ENCODE measurements at places on chromosomes 3 and 15.

GRCh38 chr3:123373474-123373987, 75.4 kb downstream of the ADCY5 start:
- DNase-seq, result no peak

- no peak for DNase-seq
Measured at GRCh38 chr3:50271314-50271936, 2.5 kb downstream of the SEMA3B start.

- DNase-seq, result no peak
Measured at GRCh38 chr3:134879990-134880389, 84.9 kb downstream of the EPHB1 start.

GRCh38 chr15:80060356-80061006, 1.0 kb downstream of the ZFAND6 start:
- peak; percentile 37 for DNase-seq

DNA sequence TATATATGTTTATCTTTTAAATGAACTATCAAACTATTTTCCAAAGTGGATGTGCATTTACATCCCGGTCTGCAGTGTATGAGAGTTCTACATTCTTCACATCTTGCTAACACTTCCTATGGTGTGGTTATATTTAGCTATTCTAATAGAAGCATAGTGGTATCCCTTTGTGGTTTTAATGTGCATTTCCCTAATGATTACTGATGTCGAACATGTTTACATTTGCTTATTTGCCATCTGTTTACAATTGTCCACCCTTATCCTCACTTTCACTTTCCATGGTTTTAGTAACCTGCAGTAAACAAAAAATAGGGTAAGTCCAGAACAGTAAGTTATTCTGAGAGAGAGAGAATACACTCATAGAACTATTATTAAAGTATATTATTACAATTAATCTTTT, 360.5 kb upstream of the NAALADL2 start:
- DNase-seq, result no peak

- peak; percentile 75 for DNase-seq
Measured at GRCh38 chr3:112781599-112781998, 65.1 kb downstream of the CD200R1L start.

DNA sequence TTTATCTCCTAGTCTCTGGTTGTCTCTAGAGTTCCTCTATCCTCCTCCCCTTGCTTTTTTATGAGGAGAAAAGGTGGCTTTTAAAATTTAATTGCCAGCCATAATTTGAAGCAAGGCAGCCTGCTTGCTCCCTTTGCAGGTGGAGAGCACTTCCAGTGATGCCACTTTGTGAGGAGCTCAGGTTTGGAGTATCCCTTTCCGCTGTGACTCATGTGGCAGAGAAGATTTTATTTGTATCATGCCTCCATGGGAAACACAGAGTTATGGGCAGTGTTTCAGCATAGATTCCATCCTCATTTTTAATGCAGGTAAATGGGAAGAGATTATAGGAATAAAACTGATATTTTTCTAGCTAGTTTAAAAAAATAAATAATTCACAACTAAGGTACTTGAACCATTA, 7.0 kb downstream of the PPM1L start:
- DNase-seq, result no peak

- DNase-seq, result no peak
Measured at GRCh38 chr15:32794973-32795372, 77.2 kb downstream of the GREM1 start.

DNA sequence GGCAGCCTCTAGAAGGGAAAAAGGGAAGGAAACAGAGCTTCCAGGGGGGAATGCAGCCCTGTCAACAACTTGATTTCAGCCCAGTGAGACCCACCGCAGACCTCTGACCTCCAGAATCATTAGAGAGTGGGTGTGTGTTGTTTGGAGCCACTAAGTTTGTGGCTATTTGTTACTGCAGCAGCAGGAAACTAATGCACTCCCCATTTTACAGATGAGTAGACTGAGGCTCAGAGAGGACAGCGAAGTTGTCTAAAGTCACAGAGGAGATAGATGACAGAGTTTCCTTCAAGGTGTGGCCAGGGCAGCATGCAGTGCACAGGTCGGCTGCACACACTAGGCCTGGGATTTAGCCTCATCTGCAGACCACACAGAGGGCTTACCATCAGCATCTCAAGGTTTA, 81.8 kb upstream of the ALDH1L1 start:
- DNase-seq, result no peak

- DNase-seq, result no peak
Measured at GRCh38 chr3:183266454-183266853, 13.4 kb downstream of the B3GNT5 start.

DNA sequence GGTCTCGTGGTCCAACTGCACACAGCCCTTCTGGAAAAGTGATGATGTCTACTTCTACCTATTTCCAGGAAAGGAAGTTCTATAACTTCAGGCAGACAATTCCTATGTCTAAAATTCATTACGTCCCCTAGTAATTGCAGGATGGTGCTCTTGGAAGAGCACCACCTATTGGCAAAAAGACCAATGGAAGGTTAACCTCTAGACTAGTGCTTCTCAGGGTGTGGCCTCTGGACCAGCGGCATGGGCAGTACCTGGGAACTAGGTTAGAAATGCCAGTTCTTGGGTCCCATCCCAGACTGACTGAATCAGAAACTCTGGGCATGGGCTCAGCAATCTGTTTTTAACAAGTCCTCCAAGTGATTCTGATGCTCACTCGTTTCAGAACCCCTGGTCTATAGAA, 258.3 kb upstream of the ICE2 start:
- DNase-seq, result no peak

GRCh38 chr3:31124373-31124772, 229.9 kb upstream of the GADL1 start:
- no peak for DNase-seq

DNA sequence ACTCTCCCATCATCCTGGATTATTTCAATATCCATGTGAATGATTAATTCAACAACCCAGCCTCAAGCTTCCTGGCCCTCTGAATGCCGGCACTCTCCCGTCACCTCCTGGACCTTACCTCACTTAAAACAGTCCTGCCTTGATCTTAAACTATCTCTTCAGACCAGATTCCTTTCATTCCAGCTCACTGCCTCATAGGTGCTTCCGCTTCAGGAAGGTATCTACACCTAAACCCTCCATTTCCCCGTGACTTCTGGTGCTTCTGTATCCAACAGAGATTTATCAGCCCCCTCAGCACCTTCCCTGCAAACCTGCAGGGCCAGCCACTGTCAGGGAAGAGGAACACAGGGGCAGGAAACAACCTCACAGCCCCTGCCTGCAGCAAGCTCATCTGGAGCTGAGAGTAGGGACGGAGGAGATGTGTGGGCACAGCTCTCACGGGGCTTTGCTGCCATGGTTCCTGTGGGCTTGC, 98.9 kb upstream of the TJP1 start:
- peak; percentile 85 for DNase-seq

- DNase-seq, result no peak
Measured at GRCh38 chr15:53670701-53671100, 88.8 kb downstream of the WDR72 start.

- no peak for DNase-seq
Measured at GRCh38 chr3:169755488-169755887, 9.4 kb downstream of the TERC start.

- no peak for DNase-seq
Measured at GRCh38 chr15:31468911-31469785, 142.5 kb downstream of the KLF13 start.

GRCh38 chr3:58383476-58383875, 50.2 kb downstream of the PDHB start:
- no peak for DNase-seq

GRCh38 chr3:60160822-60161748, 1090.2 kb downstream of the FHIT start:
- DNase-seq, result no peak

DNA sequence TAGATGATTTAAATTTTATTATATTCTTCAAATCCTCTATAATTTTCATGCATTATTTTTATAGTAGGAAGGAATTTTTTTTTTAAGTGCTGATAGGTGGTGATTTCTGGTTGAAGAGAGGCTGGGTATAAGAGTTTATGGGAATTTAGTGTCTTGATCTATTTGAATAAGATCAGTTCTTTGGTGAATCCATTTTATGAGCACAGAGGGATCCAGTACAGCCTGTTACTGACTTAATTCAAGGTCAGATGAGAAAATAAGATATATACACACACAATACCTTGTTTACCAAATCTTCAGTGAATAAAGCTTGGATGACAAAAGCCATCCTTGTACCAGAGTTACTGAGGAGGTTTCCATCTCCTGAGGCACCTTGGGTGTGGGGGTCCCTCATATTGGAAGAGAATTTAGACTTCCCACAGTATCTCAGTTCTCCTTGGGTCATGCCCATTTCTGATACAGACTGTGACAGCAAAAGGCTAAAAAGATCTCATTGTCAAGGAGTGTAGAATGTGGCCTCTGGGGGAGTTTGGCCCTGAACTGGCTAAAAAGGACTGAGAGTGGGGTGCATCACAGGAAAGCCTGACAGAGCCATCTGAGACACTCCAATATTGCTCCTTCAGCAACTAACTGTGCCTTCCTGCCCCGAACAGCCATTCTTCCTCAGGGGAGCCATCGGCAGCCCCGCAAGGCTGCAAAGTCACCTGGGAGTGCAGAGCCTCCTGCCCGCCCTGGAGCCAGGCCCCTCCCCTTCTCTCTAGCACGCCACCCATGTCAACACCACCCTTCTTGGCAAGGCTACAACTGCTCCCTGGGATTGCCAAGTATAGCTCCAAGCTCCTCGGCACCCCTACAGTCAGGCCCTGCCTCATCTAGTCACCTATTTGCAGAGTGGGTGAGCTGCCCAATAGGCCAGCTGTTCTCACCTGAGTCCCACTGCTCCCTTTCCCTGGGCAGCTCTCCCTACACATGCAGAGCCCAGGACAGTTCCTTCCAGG, 43.1 kb upstream of the HACD2 start:
- DNase-seq, result no peak

All from NCI-H226 (cell line).